ENCODE measurements at places on chromosomes 12 and 14.

DNA sequence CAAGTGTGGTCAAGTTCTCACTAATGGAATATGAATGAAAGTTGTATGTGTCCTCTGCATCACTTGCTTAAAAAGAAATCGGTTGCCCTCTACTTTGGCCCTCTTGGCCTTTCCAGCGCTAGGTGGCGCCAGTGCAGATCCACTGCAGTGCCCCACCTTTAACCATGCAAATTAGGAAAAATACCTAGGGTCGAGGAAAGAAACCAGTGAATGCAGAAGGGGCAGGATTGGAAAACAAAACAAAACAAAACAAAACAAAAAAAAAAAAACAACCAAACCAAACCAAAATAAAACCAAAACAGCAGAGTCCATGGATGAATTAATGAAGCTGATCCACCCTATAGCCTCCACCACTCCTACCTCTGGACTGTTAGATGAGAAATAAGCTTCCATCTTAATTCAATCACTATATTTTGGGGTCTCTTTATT lies 12.9 kb upstream of the NEMF start:
- H3K4me1 ChIP-seq, result peaks cover 50% of the 10 kb centered on the region
- H3K27ac ChIP-seq, result no peak overlapping the region
- peak; percentile 68 for DNase-seq
- H3K27me3 ChIP-seq, result no peaks in the 10 kb centered on the region

DNA sequence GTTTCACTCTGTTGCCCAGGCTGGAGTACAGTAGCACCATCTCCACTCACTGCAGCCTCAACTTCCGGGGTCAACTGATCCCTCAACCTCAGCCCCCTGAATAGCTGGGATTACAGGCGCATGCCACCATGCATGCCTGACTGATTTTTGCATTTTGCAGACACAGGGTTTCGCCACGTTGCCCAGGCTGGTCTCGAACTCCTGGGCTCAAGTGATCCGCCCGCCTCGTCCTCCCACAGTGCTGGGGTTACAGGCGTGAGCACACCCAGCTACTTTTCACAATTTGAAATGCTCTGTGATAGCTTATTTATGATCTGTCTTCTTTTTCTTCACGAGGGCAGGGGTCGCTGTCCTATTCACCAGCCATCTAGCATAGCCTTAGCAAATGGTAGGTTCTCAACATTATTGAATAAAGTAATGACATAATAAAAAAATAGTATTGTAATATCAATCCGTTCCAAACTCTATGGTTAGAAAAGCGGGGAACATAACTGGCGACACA lies 477 bp upstream of the DDX47 start:
- no peaks in the 10 kb centered on the region for H3K36me3 ChIP-seq
- DNase-seq, result no peak
- no peaks in the 10 kb centered on the region for H3K27me3 ChIP-seq

GRCh38 chr12:92930421-92930820 lies 1.3 kb upstream of the EEA1 start:
- H3K4me3 ChIP-seq, result no peak overlapping the region
- no peaks in the 10 kb centered on the region for H3K36me3 ChIP-seq
- no peak overlapping the region for H3K27ac ChIP-seq
- peaks cover 27% of the 10 kb centered on the region for H3K4me1 ChIP-seq

DNA sequence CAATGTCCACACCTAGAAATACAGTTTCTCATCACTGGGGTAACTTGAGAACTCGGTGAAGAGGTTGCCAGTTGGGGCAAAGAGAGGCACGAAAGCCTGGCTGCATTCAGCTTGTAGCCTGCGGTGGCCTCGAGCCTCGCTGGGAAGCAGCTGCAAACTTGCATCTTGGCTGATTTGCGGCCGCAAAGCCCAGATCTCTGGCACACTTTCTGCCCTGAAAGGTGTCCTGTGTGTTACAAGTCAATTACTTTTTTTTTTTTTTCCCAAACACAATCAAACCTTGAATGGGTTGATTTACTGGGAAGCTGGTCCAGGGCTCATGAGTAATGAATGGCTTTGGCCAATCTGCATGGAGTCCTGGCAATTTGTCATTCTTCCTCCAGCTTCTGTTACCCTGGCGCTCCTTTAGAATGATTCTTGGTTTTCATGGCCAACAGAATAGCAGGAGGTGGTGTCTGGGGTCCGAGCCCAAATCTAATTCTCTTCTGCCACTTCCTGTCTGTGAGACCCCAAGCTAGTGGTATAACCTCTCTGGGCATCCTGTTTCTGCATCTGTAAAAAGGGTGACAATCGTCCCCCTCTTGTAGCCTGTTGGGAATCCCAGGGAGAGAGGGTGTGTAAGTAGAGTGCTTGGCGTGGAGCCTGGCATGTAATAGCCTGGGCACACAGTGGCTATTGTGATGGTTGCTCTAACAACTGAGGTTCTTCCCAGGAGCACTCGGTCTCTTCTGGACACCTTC lies 6.7 kb downstream of the BCL7A start:
- H3K36me3 ChIP-seq, result no peaks in the 10 kb centered on the region
- no peak overlapping the region for H3K4me3 ChIP-seq
- H3K4me1 ChIP-seq, result peaks cover 3% of the 10 kb centered on the region

- H3K36me3 ChIP-seq, result peaks cover 9% of the 10 kb centered on the region
- H3K27ac ChIP-seq, result no peak overlapping the region
- H3K4me1 ChIP-seq, result no peaks in the 10 kb centered on the region
- no peaks in the 10 kb centered on the region for H3K27me3 ChIP-seq
- H3K4me3 ChIP-seq, result no peak overlapping the region
Observed at GRCh38 chr14:101933209-101933608, 31.2 kb upstream of the DYNC1H1 start.

- peak overlapping the region; percentile 29 for H3K27ac ChIP-seq
- H3K4me1 ChIP-seq, result peaks cover 33% of the 10 kb centered on the region
- DNase-seq, result peak; percentile 66
- H3K4me3 ChIP-seq, result no peak overlapping the region
Observed at GRCh38 chr14:101705733-101706508, 55.6 kb upstream of the PPP2R5C start.

GRCh38 chr12:40344312-40344711 lies 119.5 kb downstream of the LRRK2 start:
- H3K27ac ChIP-seq, result no peak overlapping the region
- DNase-seq, result no peak
- H3K4me3 ChIP-seq, result no peak overlapping the region
- no peaks in the 10 kb centered on the region for H3K27me3 ChIP-seq
- H3K4me1 ChIP-seq, result no peaks in the 10 kb centered on the region

DNA sequence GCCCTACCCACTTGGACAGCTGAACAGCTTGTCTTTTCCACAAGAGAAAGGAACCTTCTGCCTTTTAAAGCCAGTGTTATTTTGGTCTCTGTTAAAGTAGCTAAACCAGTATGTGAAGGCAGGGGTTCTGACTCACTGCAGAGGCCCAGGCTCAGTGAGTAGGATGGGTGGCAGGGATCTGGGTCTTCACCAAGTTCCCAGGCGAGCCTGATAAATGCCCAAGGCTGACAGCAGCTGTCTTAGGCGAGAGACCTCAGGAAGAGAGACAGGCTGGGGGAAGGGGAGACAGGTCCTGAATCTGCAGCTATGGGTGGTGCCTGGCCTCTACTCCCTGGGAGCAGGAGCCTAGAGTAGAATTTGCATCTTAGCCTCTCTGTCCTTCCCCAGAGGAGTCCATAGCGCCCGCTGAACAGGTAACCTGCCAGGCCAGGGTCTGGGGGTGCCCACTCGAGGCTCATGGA lies 18.1 kb upstream of the KIF26A start:
- peaks cover 8% of the 10 kb centered on the region for H3K27me3 ChIP-seq
- H3K27ac ChIP-seq, result no peak overlapping the region

- peaks cover 7% of the 10 kb centered on the region for H3K4me1 ChIP-seq
- no peak overlapping the region for H3K4me3 ChIP-seq
- no peaks in the 10 kb centered on the region for H3K36me3 ChIP-seq
- no peak for DNase-seq
- H3K27ac ChIP-seq, result no peak overlapping the region
Observed at GRCh38 chr14:106619606-106620005, 1093.2 kb downstream of the TMEM121 start.

GRCh38 chr14:57634335-57634734 lies 140.7 kb upstream of the CCDC198 start:
- H3K4me3 ChIP-seq, result no peak overlapping the region
- no peak for DNase-seq
- H3K27ac ChIP-seq, result no peak overlapping the region
- H3K36me3 ChIP-seq, result no peaks in the 10 kb centered on the region

GRCh38 chr14:62432955-62433354 lies 612.3 kb downstream of the KCNH5 start:
- no peak overlapping the region for H3K27ac ChIP-seq
- H3K4me1 ChIP-seq, result no peaks in the 10 kb centered on the region
- H3K4me3 ChIP-seq, result no peak overlapping the region
- no peaks in the 10 kb centered on the region for H3K27me3 ChIP-seq
- H3K36me3 ChIP-seq, result no peaks in the 10 kb centered on the region
- no peak for DNase-seq
